ENCODE measurements at places on chromosomes 13 and 19. TPM values are rescaled to one million over a fixed set of nuclear protein-coding genes. Genes with fewer than 3 reads are reported as not detected.

GPC5 gene
- total RNA-seq = not detected

- DNase-seq = no peak
- no peaks in the 10 kb centered on the region for H3K27me3 ChIP-seq
- no peaks in the 10 kb centered on the region for H3K4me1 ChIP-seq
- no peaks in the 10 kb centered on the region for H3K36me3 ChIP-seq
- no peak overlapping the region for H3K4me3 ChIP-seq
These were observed 271.0 kb downstream of the SLITRK5 start for GRCh38 chr13:87942205-87942604.

DNA sequence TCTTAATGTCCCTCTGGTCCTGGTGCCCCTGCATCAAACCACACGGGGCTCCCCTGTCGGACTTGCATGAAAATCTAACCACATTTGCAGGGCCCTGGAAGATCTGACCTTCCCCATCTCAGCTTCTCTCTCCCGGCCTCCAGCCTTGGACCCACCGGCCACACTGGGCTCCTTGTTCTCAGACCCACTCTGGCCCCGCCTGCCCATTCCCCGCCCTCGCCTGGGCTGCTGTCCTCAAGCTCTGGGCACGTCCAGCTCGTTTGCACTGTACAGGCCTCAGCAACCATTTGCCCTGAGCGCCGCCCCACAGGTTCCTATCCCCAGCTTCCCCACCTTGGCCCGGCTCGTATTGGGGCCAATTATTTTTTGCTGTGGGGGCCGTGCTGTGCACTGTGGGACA, 10.5 kb downstream of the MYO9B start:
- H3K27ac ChIP-seq = no peak overlapping the region
- H3K36me3 ChIP-seq = no peaks in the 10 kb centered on the region
- no peaks in the 10 kb centered on the region for H3K27me3 ChIP-seq
- no peak overlapping the region for H3K4me3 ChIP-seq
- H3K4me1 ChIP-seq = peaks cover 2% of the 10 kb centered on the region

DNA sequence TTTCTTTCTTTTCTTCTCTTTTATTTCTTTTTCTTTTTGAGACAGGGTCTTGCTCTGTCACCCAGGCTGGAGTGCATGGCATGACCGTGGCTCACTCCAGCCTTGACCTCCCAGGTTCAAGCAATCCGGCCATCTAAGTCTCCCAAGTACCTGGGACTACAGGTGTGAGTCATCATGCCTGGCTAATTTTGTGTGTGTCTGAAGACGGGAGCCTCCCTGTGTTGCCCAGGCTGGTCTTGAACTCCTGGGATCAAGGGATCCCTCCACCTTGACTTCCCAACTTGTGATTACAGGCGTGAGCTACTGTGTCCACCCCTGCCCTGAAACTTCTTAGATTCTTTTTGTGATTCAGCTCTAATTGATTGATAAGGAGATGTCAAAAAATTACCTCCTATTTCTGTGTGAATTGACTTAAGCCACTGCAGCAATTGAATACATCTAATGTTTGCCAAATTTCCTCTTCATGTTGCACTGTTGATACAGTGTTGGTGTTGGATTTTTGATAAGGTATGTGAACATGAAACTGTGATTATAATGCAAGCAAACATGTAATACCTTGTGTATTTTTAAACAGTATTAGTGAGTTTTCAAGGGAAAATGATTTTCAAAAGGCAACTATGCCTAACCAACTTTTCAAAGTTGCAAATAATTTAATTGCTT, 22.6 kb downstream of the KLF5 start:
- H3K36me3 ChIP-seq = peaks cover 8% of the 10 kb centered on the region
- H3K27me3 ChIP-seq = no peaks in the 10 kb centered on the region
- H3K4me3 ChIP-seq = no peak overlapping the region
- no peaks in the 10 kb centered on the region for H3K4me1 ChIP-seq
- no peak for DNase-seq
- no peak overlapping the region for H3K27ac ChIP-seq

- H3K36me3 ChIP-seq = no peaks in the 10 kb centered on the region
- H3K4me3 ChIP-seq = no peak overlapping the region
- no peaks in the 10 kb centered on the region for H3K27me3 ChIP-seq
- H3K27ac ChIP-seq = no peak overlapping the region
These were observed 13.3 kb downstream of the SLC25A42 start for GRCh38 chr19:19077103-19077502.

ZNF534 gene
- not detected for total RNA-seq

- no peak overlapping the region for H3K4me3 ChIP-seq
- no peaks in the 10 kb centered on the region for H3K4me1 ChIP-seq
- no peaks in the 10 kb centered on the region for H3K36me3 ChIP-seq
- H3K27ac ChIP-seq = no peak overlapping the region
- no peak for DNase-seq
These were observed 257.8 kb downstream of the FOXO1 start for GRCh38 chr13:40408602-40409001.

- H3K27me3 ChIP-seq = no peaks in the 10 kb centered on the region
- no peaks in the 10 kb centered on the region for H3K36me3 ChIP-seq
- no peak for DNase-seq
These were observed 16.0 kb upstream of the GTF2F2 start for GRCh38 chr13:45104261-45104660.

GRCh38 chr13:97142452-97142851, 79.7 kb upstream of the MBNL2 start:
- peak overlapping the region; percentile 34 for H3K4me3 ChIP-seq
- no peaks in the 10 kb centered on the region for H3K4me1 ChIP-seq

ATP1A3 gene
- total RNA-seq = not detected

PODNL1 gene
- 2.3 TPM for total RNA-seq

PRKCG gene
- total RNA-seq = not detected

LAIR1 gene
- 23.1 TPM for total RNA-seq

ZNF492 gene
- 0.32 TPM for total RNA-seq

GRCh38 chr19:10219678-10220077, 11.5 kb downstream of the S1PR2 start:
- H3K4me1 ChIP-seq = no peaks in the 10 kb centered on the region
- H3K36me3 ChIP-seq = no peaks in the 10 kb centered on the region
- no peak for DNase-seq
- peak overlapping the region; percentile 12 for H3K27ac ChIP-seq

DNA sequence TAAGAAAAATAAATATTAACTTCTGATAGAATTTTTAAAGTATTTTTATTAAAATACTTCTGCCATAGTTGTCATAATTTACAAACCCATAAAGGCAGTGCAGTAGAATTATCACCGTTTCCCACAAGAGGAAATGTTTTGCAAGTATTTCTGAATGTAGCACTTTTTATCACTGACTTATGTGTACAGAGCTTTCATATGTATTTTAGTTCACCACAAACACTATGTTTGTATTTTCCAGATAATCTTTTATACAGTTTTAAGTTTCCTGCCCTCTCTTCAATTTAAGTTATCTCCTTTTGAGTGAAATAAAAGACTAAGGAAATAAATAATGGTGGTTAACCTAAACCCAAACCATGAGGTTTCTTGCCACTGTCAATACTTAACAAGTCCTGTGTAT, 24.2 kb downstream of the MIPEP start:
- DNase-seq = no peak
- no peak overlapping the region for H3K4me3 ChIP-seq
- H3K4me1 ChIP-seq = no peaks in the 10 kb centered on the region
- no peak overlapping the region for H3K27ac ChIP-seq

GRCh38 chr19:48500830-48501493, 10.7 kb downstream of the LMTK3 start:
- no peaks in the 10 kb centered on the region for H3K4me1 ChIP-seq
- H3K4me3 ChIP-seq = peak overlapping the region; percentile 45
- H3K27ac ChIP-seq = peak overlapping the region; percentile 80
- no peak for DNase-seq
- no peaks in the 10 kb centered on the region for H3K36me3 ChIP-seq
- peaks cover 21% of the 10 kb centered on the region for H3K27me3 ChIP-seq

ATXN8OS gene
- not detected for total RNA-seq

CYSLTR2 gene
- 1.0 TPM for total RNA-seq

GRCh38 chr19:29285187-29285687, 72.3 kb upstream of the UQCRFS1 start:
- no peak for DNase-seq
- no peaks in the 10 kb centered on the region for H3K27me3 ChIP-seq
- H3K4me3 ChIP-seq = no peak overlapping the region
- H3K36me3 ChIP-seq = no peaks in the 10 kb centered on the region
- H3K27ac ChIP-seq = no peak overlapping the region
- H3K4me1 ChIP-seq = no peaks in the 10 kb centered on the region

PLIN5 gene
- total RNA-seq = 15.4 TPM

GRCh38 chr13:101916108-101916774, 463.8 kb downstream of the ITGBL1 start:
- DNase-seq = no peak
- H3K27ac ChIP-seq = no peak overlapping the region
- H3K4me1 ChIP-seq = no peaks in the 10 kb centered on the region
- peaks cover 64% of the 10 kb centered on the region for H3K27me3 ChIP-seq
- no peaks in the 10 kb centered on the region for H3K36me3 ChIP-seq
- H3K4me3 ChIP-seq = peak overlapping the region; percentile 41

UPK1A gene
- total RNA-seq = not detected

CEACAM7 gene
- total RNA-seq = 0.15 TPM

GRCh38 chr13:46114613-46115012, 9.8 kb upstream of the CPB2 start:
- no peaks in the 10 kb centered on the region for H3K4me1 ChIP-seq
- H3K27ac ChIP-seq = no peak overlapping the region
- H3K36me3 ChIP-seq = no peaks in the 10 kb centered on the region
- no peaks in the 10 kb centered on the region for H3K27me3 ChIP-seq
- no peak overlapping the region for H3K4me3 ChIP-seq
- DNase-seq = no peak

DNA sequence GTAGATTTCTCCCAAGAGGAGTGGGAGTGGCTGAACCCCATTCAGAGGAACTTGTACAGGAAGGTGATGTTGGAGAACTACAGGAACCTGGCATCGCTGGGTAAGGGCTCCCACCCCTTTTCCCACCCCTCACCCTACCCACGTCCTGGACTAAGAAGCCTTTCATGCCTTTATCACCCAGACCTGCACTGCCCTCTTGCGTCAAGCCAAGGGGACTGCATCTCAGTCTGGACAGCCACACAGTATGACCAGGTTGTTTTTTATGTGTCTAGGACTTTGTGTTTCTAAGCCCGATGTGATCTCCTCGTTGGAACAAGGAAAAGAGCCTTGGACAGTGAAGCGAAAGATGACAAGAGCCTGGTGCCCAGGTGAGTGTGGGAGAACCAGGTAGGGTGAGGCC, 8.8 kb downstream of the ZFP28 start:
- no peak for DNase-seq
- no peaks in the 10 kb centered on the region for H3K4me1 ChIP-seq
- H3K4me3 ChIP-seq = no peak overlapping the region
- H3K36me3 ChIP-seq = peaks cover 46% of the 10 kb centered on the region

GRCh38 chr13:33537026-33537425, 251.5 kb upstream of the STARD13 start:
- H3K27ac ChIP-seq = no peak overlapping the region
- H3K27me3 ChIP-seq = no peaks in the 10 kb centered on the region
- H3K36me3 ChIP-seq = no peaks in the 10 kb centered on the region
- no peaks in the 10 kb centered on the region for H3K4me1 ChIP-seq
- no peak overlapping the region for H3K4me3 ChIP-seq

IGFL3 gene
- total RNA-seq = not detected

- no peak overlapping the region for H3K4me3 ChIP-seq
- H3K27me3 ChIP-seq = peaks cover 48% of the 10 kb centered on the region
These were observed 141.2 kb downstream of the TEX29 start for GRCh38 chr13:111461445-111462149.

DNA sequence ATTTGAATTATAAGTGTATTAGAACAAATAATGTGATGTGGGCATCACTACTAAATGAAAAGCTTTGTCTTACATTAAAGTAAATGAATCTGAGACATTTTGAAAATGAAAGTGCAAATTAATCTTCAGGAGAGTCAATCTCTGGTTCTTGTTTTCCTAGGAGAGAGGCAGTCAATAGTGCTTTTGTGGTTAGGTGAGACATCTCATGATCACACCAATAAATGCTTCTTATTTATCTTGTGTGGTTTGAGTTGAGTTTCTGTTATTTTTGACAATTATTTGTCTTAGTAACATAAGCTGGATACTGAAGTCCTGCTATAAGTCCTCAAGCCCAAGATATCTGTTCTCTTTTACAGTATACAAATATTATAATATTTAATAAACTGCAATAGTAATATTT, 1378.0 kb upstream of the PCDH9 start:
- H3K4me3 ChIP-seq = no peak overlapping the region
- no peak overlapping the region for H3K27ac ChIP-seq
- no peaks in the 10 kb centered on the region for H3K4me1 ChIP-seq
- H3K27me3 ChIP-seq = no peaks in the 10 kb centered on the region
- H3K36me3 ChIP-seq = no peaks in the 10 kb centered on the region

DNA sequence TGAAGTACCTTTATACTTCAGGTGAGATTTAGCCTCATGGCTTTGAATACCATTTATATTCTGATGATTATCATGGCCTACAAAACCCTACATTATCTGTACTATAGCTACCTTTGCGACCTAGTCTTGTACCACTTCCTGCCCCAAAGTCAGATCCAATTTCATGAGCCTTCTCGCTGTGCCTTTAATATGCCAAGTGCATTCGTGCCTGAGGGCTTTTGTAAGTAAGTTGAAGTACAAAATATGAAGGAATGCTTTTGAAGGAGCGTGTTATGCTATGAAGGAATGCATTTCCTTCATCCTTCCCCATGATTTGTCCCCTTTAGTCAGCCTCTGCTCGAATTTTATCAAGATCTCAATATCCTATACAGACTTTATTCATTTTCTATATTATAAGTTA, 9.2 kb upstream of the RASL11A start:
- H3K4me1 ChIP-seq = peaks cover 11% of the 10 kb centered on the region
- H3K27ac ChIP-seq = no peak overlapping the region
- H3K4me3 ChIP-seq = no peak overlapping the region
- no peaks in the 10 kb centered on the region for H3K27me3 ChIP-seq
- DNase-seq = no peak
- no peaks in the 10 kb centered on the region for H3K36me3 ChIP-seq

DNA sequence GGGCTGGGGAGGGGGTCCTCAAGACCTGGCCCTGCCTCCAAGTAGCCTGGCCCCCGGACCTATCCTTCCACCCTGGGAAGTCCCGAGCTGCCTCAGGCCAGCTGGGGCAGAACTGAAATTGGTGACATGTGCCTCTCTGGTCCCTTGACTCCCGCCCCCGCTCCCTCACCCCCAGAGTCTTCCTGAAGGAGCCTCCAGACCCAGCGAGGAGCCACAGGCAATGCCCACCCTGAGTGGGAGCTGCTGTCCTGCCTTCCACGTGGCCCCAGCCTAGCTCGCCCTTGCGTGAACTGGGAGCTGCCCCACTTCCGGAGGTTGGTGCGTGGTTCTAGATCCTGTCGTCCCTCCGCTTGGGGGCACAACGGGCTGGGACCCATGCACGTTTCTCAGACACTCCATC, 34.6 kb downstream of the CEBPA start:
- H3K36me3 ChIP-seq = no peaks in the 10 kb centered on the region
- no peaks in the 10 kb centered on the region for H3K27me3 ChIP-seq
- DNase-seq = no peak
- H3K27ac ChIP-seq = no peak overlapping the region
- no peak overlapping the region for H3K4me3 ChIP-seq

GRCh38 chr13:80840316-80840976, 499.5 kb upstream of the SPRY2 start:
- no peak for DNase-seq
- no peak overlapping the region for H3K27ac ChIP-seq
- no peak overlapping the region for H3K4me3 ChIP-seq
- no peaks in the 10 kb centered on the region for H3K4me1 ChIP-seq
- no peaks in the 10 kb centered on the region for H3K27me3 ChIP-seq

MISP gene
- 2.5 TPM for total RNA-seq
